Naive thymus-derived CD4-positive, alpha-beta T cell (primary cell): ENCODE measurements at places on chromosomes 1 and 21. TPM values are rescaled to one million over a fixed set of nuclear protein-coding genes. Genes with fewer than 3 reads are reported as not detected.
A peak's percentile ranks its signal among the peaks of the same experiment; 100 is the strongest.

- H3K36me3 ChIP-seq, result no peaks in the 10 kb centered on the region
- H3K27ac ChIP-seq, result peak overlapping the region; percentile 28
- peaks cover 41% of the 10 kb centered on the region for H3K4me1 ChIP-seq
- no peaks in the 10 kb centered on the region for H3K27me3 ChIP-seq
- H3K4me3 ChIP-seq, result peak overlapping the region; percentile 10
These were observed 7.8 kb upstream of the MEF2D start for GRCh38 chr1:156508205-156508954.

DNA sequence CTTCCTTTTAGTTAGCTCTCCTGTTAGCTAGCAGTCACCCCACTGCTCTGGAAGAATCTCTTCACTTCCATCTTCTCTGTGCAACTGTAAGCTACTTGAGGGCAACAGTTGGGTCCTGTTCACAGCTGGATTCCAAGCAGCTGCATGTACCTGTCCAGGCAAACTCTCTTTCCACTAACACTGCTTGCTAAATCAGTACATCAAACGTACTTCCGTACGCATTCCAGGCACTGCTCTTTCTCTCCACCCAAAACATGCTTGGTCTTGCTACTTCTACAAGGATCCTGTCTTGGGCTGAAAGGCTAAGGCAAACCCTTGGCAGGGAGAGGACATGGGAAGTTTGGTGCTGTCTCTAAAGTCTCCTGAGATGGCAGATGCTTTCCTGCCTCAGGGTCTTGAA lies 139.2 kb upstream of the CACNA1E start:
- no peak for DNase-seq
- no peak overlapping the region for H3K27ac ChIP-seq
- no peak overlapping the region for H3K4me3 ChIP-seq

TMOD4 gene
- 5.0 TPM for total RNA-seq

RIIAD1 gene
- total RNA-seq, result not detected

DNA sequence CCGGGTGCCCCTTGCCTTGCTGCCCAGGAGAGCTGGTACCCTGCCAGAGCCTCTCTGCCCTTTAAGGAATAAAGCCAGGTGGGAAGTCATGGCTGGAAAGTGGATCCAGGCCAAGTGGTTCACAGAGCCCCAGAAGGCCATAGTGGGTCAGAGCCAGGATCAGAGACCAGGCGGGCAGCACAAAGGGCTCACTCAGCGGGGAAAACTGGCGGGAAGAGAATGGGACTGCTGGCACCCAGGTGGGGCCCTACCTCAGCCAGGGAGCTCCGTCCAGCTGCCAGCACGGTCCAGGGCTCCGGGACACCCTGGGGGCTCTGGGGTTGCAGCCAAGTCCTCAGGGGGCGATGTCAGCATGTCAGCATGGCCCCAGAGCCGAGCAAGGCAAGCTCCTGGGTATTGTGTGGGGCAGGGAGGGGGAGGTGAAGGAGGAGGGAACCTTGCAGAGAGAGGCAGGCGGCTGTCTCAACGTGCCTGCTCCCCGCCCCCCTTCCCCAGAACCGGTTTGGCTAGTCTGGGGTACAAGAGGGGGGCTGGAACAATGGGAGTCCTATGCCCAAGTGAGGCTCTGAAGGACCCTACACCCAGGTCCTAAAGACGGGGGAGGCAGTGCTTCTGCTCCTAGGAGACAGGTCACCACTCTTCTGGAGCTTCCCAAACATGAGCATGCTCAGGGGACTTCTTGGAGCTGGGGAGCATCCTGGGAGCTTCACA lies at the start of gene ARHGEF19:
ARHGEF19 (minus strand) TSS at position 402 of the 711 bp plus-strand sequence. CDS start 3,598 bp downstream, outside the sequence.
- no peak within 1 kb of the TSS for H3K4me3 ChIP-seq
- peaks cover 2% of the 10 kb centered on the region for H3K4me1 ChIP-seq
- H3K36me3 ChIP-seq, result no peaks in the 10 kb centered on the region
- no peaks in the 10 kb centered on the region for H3K27me3 ChIP-seq
